Type B pancreatic cell (in vitro differentiated cells): ENCODE measurements at places on chromosomes 5 and 9.

DNA sequence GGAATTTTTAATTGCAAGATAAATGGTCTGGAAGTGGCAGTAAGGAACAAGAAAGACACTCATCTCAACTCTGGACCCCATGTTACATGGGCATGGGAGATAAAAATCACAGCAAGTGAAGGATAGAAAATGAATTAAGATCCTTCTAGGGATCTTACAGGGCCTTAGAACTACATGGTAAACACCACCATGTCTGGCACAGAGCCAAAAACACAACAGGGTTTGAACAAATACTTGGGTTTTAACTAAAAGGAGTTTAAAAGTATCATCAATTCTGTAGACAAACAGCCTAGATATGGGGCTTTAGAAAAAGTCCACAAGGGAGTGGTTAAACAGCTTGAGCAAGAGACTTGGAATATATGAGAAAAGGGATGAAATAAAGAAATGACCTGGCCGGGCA is 366.4 kb downstream of the ARL15 start:
- DNase-seq: no peak

DNA sequence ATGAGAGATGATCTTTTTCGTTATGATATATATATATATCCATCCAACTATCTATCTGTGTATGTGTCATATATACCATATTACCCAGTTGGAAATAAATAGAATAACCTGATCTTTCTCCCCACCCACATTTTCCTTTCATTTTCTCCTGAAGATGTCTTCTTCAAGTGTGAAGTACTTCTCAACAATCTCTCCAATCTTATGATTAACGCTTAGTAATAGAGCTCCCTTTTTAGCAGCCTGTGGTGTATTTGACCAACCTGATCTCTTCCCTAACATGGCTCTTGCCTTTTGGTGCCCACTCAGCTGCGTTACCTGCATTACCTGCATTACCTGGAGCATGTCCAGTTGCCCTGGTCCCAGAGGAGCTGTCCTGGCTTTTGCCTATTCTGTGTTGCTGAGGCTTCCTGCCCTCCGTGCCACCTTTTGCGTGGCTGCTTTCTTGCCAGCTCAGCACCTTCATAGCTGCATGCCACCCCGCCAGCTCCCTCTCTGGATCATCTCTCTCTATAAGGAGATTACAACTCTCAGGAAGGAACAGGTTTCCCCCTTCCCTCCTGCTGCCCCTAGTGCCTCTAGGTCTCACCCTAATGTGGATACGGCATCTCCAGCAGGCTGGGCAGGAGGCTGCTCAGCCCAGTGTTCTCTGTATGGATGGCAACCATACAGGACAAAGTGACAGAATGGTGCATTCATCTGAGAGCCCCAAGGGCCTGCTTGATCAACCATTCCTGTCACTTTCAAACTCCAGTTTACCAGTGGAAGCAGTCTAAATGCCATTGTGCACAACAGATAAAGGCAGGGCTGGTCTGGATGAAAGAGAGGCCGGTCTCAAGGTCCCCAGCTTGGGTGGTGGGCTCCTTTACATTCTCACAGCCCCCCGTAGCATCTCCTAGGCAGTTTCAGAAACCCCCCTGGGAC is 126.7 kb downstream of the GADD45G start:
- no peak for DNase-seq

DNA sequence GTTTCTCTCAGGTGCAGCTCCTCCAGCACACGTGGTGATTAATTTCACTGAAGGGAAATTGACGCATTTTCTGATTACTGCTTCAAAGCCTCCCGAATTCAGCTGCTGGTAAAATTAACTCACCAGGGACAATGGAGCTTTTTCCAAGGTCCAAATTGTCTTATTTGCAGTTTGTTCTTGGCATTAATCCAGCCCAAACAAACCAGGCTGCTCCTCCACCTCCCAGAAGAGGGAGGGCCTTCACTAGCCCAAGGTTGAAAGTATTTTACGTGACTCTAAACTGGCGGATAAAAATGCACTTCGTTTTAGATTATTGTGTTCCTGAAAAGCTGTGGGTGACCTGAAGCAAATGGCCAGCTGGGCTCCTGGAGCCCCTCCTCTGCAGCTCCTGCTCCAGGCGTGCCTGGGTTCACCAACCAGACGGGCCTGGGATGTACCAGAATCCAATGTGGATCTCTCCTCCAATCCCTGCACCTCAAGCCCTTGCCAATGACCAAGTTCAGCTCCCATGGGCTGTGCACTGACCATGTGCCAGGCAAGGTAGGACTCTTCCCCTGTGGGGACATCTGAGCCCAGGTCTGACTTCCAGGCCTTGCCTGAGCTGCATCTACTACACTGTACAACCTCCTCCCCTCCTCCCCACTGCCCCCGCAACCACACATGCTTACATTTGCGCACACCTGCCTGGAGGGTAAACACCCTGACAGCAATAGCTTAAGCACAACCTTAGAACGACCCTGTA is 193.4 kb downstream of the CDK5RAP2 start:
- no peak for DNase-seq

DNA sequence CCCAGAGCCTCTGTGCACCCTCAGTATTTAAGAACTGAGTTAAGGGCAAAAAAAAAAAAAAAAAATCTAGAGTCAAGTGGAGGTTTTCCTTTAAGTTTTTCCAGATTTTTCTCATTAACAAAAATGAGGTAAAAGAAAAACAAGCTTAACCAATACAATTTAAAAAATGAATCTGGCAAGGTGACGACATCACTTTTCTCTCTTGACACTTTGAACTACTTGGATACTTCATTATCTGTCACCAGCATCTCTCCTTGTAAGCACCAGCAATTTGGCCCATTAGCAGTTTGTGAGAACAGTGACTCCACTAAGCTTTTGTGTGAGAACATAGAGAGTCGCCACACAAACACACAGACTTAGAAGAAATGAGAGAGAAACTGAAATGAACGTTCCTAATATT is 345.7 kb upstream of the SLC30A5 start:
- DNase-seq: no peak

- DNase-seq: no peak
These were observed 379.9 kb upstream of the ACTBL2 start for GRCh38 chr5:57862471-57862911.

DNA sequence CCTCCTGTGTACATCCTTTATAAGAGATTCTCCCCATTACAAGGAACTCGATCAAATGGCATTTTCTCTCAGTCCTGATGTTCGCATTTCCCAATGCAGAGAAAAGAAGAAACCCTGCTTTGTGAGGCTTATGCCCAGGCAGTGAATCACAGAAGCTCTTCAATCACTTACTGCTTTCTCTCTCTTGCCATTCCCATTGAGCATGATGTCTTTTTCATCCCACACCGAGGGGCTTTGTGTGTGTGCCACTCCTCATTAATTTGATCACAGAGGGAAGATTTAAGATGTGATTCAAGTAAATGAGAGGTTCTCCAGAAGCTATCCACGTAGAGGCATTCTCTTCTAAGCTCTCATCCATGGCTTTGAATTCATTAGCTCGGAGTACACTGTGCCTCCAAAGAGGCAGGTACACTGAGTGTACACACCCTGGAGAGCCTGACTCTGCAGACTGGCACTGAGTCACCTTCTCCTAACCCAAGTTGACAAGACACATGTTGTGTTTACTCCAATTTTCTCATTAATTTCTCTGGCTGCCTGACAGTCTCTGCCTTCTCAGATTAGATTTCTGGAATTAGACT is 45.4 kb downstream of the MFAP3 start:
- DNase-seq: no peak

- no peak for DNase-seq
These were observed at the start of gene MAMDC4 for GRCh38 chr9:136851941-136852663. TSS of gene MAMDC4 (plus strand) at chr9:136852346. CDS start at chr9:136852417, 71 bp downstream.

GRCh38 chr9:134983506-134984371 is 66.0 kb upstream of the FCN1 start:
- peak; percentile 27 for DNase-seq

DNA sequence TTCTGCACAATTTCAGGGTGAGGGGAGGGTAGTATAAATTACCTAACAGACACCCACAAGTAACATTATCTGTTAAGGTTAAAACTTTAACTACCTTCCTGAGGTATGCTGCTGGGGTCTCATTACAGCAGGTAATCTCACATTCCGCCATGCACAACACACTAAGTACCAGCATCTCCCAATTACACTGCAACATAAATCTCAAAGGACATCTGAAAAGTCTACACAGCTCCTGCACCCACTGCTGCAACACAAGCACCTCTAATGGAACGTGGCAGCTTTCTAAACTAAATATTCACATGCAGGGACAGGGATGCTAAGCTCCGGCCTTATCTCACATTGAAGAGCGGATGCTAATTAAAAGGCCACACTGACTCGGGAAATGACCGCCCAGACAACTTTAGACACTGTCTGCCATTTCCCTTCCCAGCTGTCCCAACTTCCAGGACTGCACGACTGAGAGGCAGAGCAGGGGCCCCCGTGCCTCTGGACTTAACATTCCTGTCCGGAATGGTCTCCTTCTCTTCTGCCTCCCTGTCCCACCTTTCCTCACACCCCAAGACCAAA is 45.9 kb downstream of the PSMB7 start:
- DNase-seq: peak; percentile 42

DNA sequence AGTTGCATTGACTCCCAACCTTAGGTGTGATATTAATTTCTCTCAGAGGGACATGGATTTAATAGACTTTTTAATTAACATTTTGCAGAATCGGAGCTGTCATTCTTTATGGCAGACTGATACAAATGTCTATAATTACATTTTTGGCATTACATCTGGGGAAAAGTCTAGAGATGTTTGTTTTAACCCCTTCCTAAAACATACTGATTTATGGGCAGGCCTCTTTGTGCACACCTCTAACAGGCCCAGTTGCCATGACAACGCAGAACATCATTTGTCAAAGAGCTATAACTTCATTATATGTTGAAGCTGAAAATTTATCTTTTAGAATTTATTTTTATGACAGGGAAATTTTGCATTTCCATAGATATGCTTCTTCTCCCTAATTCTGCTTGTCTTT is 158.5 kb downstream of the NTRK2 start:
- no peak for DNase-seq

DNA sequence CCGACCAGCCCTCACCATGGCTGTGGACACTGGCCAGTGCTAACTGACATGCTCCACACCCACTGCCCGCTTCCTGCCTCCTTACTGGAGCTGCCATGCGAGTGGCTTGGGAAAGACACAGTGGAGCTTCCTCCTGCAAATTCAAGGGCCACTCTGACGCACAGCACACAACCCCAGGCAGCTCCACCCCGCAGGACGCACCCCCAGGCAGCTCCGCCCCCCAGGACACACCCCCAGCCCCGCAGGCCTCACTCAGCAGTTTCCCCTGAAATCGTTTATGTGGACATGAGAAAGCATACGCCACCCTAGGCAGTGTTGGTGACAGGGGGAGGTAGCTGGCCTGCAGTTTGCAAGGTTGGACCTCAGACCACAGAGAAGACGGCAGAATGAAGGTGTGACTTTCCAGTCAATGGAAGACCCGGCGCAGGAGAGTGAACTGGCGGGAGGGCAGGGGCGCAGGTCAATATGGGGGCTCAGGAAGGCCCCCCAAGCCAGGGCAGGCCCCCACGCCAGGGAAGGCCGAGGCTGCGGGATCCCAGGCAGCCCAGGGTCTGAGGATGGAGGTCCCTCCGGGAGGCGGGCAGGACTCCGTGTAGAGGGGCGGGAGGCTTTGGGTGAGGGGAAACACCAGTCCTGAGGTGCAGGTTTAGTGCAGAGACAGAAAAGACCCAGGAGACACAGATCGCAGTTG is 21.6 kb downstream of the LPCAT1 start:
- no peak for DNase-seq

DNA sequence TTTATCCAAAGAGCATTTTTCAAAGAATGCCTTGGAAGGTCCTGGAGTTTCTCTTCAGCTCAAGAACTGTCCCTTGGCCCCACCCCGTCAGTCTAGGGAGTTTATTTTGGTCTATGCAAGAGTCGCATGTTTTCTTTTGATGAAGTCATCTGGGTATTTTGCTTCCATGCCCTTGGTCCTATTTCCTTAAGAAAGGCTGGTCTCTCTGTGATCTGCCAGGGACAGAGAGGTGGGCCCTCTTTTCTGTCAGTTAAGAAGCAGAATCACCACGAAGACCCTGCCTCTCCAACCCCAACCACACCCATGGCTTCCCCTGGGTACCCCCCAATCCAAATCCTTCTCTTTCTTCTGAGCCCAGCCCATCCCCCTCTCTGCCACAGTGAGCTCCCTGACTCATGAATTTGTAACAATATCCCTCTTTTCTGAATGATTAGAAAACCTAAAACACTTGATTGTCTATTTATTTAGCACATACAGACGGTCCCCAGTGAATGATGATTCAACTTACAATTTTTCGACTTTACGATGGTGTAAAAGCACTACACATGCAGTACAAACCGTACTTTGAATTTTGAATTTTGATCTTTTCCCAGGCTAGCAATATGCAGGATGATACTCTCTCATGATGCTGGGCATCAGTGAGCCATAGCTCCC is 163.5 kb upstream of the ADRA1B start:
- DNase-seq: no peak

GRCh38 chr9:119078015-119078414 is 291.2 kb downstream of the BRINP1 start:
- DNase-seq: no peak

- DNase-seq: no peak
These were observed 5.7 kb upstream of the PRXL2C start for GRCh38 chr9:96660692-96661248.

- no peak for DNase-seq
These were observed 24.1 kb downstream of the QRFP start for GRCh38 chr9:130872508-130872907.

DNA sequence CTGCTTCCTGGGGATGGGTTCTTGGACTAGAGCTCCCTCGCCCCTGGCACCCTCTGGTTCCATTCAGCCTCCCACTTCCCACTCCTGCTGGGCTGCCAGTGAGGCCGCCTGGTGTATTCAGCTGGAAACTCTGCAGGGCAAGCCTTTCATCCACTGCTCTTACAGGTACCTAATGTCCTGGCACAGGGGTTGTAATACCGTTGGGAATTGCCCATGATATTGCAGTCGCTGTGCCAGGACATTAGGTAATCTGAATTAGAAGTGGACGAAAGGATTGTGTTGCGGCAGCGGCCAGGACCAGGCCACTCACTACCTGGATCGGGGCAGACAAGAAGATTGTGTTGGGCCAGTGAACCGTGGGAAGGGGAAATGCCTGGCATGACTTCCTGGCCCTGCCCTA is 13.1 kb downstream of the TMOD1 start:
- no peak for DNase-seq

DNA sequence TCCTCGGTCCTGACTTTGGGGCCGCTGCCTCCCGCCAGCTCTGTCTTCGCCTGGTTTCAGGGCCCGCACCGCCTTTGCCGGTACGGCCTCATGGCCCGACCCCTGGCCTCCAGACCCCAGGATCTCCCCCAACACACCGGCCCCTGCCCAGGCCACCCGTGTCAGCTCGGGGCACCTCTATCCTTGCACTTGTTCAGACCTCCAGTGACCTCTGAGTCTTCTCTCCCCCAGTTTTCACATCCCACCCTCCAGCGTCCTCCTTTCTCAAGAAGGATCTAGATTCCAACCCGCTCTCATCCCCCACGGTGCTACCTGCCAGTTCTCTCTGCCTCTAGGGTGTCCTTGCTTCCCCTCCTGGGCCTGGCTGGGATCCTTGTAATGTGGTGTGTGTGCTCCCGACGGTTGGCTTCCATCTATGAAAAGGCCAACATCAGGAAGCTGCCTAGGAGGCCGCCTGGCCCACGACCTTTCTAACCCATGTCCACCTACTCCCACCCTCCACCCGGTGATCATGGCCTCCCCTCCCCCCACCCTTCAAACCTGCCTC is 61.1 kb downstream of the SPATA31C2 start:
- DNase-seq: no peak
